ENCODE measurements at places on chromosomes 7 and 10. TPM values are rescaled to one million over a fixed set of nuclear protein-coding genes. Genes with fewer than 3 reads are reported as not detected.

Gene ZYX
- total RNA-seq = 178 TPM

Gene SFRP4
- total RNA-seq = 261 TPM

Gene ZNF853
- 8.7 TPM for total RNA-seq

Gene LIPK
- total RNA-seq = not detected

Gene LAMB4
- total RNA-seq = 0.89 TPM

Gene PIP
- not detected for total RNA-seq

Gene TMEM139
- 10.9 TPM for total RNA-seq

Gene NME8
- total RNA-seq = 1.2 TPM

DNA sequence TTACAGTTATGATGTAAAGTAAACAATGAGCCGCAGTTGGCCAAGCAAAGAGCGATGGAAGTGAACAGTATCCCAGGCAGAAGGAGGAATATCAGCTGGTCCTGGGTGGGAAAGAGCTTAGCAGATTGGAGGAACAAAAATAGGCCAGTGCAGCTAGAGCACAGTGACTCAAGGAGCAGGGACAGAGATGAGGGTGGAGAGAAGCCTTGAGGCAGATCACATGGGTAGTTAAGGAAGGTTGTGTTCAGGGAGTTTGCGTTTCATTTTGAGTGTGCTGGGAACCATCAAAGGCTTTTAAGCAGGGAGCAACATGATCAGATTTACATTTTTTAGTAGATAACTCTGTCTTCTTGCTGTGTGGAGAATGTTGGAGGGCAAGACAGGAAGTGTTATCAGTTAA, 113.6 kb downstream of the OAT start:
- no peak for DNase-seq

- DNase-seq = no peak
These were observed 55.7 kb downstream of the ANKMY2 start for GRCh38 chr7:16589881-16590280.

- DNase-seq = no peak
These were observed 15.8 kb upstream of the DUSP5 start for GRCh38 chr10:110481919-110482318.

- peak; percentile 31 for DNase-seq
These were observed 17.7 kb downstream of the TSPAN14 start for GRCh38 chr10:80471715-80472233.

- DNase-seq = no peak
These were observed 311.0 kb downstream of the GPAM start for GRCh38 chr10:111872591-111872990.

DNA sequence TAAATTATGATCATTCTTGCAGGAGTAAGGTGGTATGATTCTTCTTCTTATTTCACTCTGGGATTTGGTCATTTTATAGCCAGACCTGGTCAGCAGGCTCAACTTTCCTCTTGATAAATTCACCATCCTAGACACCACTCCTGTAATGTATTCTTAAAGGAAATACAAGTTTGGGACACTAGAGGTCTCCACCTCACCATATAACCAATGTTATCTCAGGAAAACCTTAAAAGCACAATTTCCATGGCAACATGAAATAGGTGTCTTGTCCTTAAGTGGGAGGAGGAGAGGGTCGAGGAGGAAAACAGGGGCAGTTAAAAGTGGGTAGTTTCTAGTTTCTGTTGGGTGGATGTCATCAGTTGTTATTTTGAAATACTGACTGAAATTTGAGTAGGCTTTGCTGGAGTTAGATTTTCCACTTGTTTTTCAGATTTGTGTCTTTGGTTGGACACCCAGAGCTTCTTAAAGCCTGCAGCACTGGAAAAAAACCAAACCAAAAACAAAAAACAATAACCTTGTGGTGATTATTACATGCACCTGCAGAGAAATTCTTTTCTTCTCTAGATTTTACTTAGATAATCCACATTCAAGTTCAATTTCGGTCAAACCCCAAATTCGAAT, 163.1 kb downstream of the PRKCQ start:
- no peak for DNase-seq

- DNase-seq = no peak
These were observed 114.1 kb upstream of the CELF2 start for GRCh38 chr10:10903620-10904019.
